Mesangial cell (primary cell): ENCODE measurements at places on chromosomes 2 and 18. TPM values are rescaled to one million over a fixed set of nuclear protein-coding genes. Genes with fewer than 3 reads are reported as not detected.

Gene SLC35G4
- not detected in 2 replicates for total RNA-seq

Gene BOLA3
- 38.4 and 75.8 TPM in 2 replicates for total RNA-seq

Gene COLEC12
- total RNA-seq, result 1.6 and 9.4 TPM in 2 replicates

Gene MYO7B
- total RNA-seq, result 0.38 and 0.65 TPM in 2 replicates

Gene STPG4
- total RNA-seq, result 0.98 TPM in 1 of 2 replicates, not detected in the other

Gene IL1B
- 0.49 TPM in 1 of 2 replicates, not detected in the other for total RNA-seq

Gene SIX3
- not detected in 2 replicates for total RNA-seq

Gene BMP10
- total RNA-seq, result not detected in 2 replicates

Gene TFPI
- total RNA-seq, result 61.2 and 95.0 TPM in 2 replicates

Gene C2orf15
- total RNA-seq, result 0.16 and 2.8 TPM in 2 replicates

Gene RESP18
- not detected in 2 replicates for total RNA-seq

Gene MAPK4
- total RNA-seq, result under 0.01 and 0.63 TPM in 2 replicates

Gene KCNE4
- 0.81 and 1.5 TPM in 2 replicates for total RNA-seq

Gene RNF152
- total RNA-seq, result 0.98 and 7.5 TPM in 2 replicates

Gene MDH1B
- 0.49 and 1.4 TPM in 2 replicates for total RNA-seq

Gene CNGA3
- total RNA-seq, result not detected in 2 replicates

Gene ANKRD39
- 22.1 and 34.7 TPM in 2 replicates for total RNA-seq

Gene PRSS56
- not detected in 2 replicates for total RNA-seq

Gene SERPINE2
- total RNA-seq, result 29.3 and 60.6 TPM in 2 replicates

Gene DSG2
- 52.9 and 60.3 TPM in 2 replicates for total RNA-seq

Gene TIGD1
- 1.4 and 2.3 TPM in 2 replicates for total RNA-seq

Gene D2HGDH
- 14.0 and 26.5 TPM in 2 replicates for total RNA-seq

Gene EN1
- 0.16 TPM in 1 of 2 replicates, not detected in the other for total RNA-seq

Gene MAP3K2
- total RNA-seq, result 28.4 and 40.7 TPM in 2 replicates

Gene EVX2
- total RNA-seq, result not detected in 2 replicates

Gene ICOS
- total RNA-seq, result not detected in 2 replicates

Gene FHL2
- total RNA-seq, result 398 and 410 TPM in 2 replicates

Gene CD8A
- not detected in 2 replicates for total RNA-seq

Gene CDH7
- total RNA-seq, result not detected in 2 replicates

Gene COBLL1
- 17.3 and 81.5 TPM in 2 replicates for total RNA-seq

Gene LRATD1
- total RNA-seq, result 0.49 and 2.8 TPM in 2 replicates

Gene BUB1
- total RNA-seq, result 5.5 and 81.8 TPM in 2 replicates

Gene ARHGAP28
- total RNA-seq, result 2.1 and 8.9 TPM in 2 replicates

Gene SERPINB13
- not detected in 2 replicates for total RNA-seq

Gene TUBA3E
- total RNA-seq, result not detected in 2 replicates

Gene IL37
- not detected in 2 replicates for total RNA-seq

Gene FTCDNL1
- 0.49 and 2.7 TPM in 2 replicates for total RNA-seq

Gene CABLES1
- 11.2 and 13.7 TPM in 2 replicates for total RNA-seq

Gene RAB6C
- not detected in 2 replicates for total RNA-seq

Gene KIF5C
- total RNA-seq, result 0.13 and 0.33 TPM in 2 replicates

Gene ATP8B1
- total RNA-seq, result 19.5 and 23.5 TPM in 2 replicates

Gene RUFY4
- total RNA-seq, result not detected in 2 replicates

Gene CFLAR
- total RNA-seq, result 51.3 and 54.3 TPM in 2 replicates

Gene MEP1B
- total RNA-seq, result not detected in 2 replicates

Gene UGT1A10
- not detected in 2 replicates for total RNA-seq

Gene HES6
- 15.8 and 17.4 TPM in 2 replicates for total RNA-seq

Gene PTPRN
- total RNA-seq, result 0.49 and 0.63 TPM in 2 replicates
